Activated CD4-positive, alpha-beta T cell treated with anti-CD3 and anti-CD28 coated beads, Interleukin-2, amount 50 U/mL, for 24 hours (primary cell): ENCODE measurements at places on chromosomes 3 and 15.

- DNase-seq = no peak
Observed at GRCh38 chr3:62036726-62037125, 336.6 kb downstream of the FEZF2 start.

GRCh38 chr3:188108703-188109412 lies 45.1 kb upstream of the LPP start:
- DNase-seq = no peak

- DNase-seq = no peak
Observed at GRCh38 chr3:111548756-111549155, 6.8 kb downstream of the CD96 start.

DNA sequence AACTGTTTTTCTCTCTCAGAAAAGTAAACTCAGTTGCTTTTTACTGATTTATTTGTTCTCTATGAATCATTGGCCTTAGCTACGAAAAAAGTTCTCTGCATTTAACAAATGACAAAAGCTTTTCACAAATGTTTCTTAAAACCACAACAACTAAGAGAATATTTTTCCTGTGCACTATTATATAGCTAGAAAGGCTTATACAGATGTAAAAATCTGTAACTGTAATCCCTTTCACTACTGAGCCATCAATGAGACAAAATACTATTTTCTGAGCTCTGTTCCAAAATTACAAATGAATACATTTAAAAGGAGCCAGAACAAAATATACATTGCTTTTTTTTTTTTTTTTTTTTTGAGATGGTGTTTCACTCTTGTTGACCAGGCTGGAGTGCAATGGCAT lies 45.6 kb upstream of the PYGO1 start:
- no peak for DNase-seq

DNA sequence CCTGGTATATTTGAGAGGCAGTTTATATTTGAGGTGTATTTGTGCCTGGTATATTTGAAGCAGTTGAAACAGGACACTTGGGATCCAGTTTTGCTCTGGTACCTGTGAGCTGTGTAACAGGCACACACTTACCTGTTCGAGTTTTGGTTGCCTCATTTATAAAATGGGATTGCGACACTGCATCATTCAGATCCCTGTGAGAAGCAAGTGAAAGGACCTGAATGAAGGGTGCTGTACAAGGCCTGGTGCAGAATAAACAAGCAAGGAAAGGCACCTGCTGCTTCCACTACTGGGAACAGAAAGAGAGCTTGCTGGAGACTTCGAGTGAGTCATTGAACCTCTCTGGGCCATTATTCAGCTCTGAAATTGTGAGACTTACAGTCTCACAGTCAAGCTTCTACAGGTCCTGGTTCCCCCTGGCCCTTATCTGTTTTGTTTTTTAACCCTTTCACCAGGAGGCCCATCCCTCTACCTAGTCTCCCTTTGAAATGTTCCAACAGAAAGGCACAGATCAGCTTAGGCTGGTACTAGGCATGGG lies 11.5 kb downstream of the FETUB start:
- no peak for DNase-seq

- DNase-seq = no peak
Observed at GRCh38 chr3:12222775-12223485, 64.2 kb upstream of the TIMP4 start.

DNA sequence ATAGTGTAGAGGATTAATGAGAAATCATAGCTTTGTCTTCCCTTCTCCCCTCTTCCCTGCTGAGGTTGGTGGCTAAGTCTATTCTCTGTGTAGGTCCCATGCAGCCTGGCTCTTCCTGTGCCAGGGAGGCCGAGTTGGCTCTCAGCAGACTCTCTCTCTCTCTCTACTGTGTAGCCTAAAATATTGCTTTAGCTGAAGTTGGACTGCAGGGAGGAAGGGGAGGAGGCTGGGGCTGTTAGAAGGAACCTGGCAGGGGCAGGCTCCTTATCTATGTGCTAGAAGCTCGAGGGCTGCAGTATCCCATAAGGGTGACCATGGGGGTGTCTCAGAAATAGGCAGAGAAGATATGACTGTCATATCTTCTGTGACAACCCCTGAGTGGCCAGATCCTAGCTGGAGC lies 160.8 kb downstream of the EPHB1 start:
- no peak for DNase-seq

DNA sequence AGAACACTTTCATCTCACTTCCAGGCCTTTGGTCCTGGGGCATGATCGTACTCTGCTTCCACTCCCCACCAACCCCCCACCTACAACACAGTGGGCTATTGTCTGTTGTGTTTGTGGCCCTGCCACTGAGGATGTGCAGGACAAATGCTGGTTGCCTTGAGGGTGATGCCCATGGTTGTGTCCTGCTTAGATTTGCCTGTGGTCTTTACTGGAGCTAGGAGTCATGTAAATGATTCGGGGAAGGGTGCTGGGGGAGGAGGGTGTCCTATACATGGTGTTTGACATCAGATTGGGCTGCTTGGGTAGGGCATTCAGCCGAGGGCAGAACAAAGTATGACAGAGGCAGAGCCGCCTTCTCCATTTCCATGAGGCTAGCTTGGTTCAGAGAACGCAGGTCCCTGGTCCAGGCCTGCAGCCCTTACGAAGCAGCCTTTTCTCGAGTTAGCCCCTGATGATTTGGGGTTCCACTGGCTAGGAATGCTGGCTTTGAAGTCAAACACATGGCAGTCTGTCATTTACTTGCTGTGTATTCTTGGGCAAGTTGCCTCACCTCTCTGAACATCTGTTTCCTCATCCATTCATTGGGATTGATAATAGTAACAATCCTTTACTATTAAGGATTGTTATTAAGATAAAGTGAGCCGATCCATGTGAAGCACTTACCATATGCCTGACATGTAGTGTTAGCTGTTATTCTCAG lies 6.9 kb downstream of the CORO2B start:
- DNase-seq = no peak

DNA sequence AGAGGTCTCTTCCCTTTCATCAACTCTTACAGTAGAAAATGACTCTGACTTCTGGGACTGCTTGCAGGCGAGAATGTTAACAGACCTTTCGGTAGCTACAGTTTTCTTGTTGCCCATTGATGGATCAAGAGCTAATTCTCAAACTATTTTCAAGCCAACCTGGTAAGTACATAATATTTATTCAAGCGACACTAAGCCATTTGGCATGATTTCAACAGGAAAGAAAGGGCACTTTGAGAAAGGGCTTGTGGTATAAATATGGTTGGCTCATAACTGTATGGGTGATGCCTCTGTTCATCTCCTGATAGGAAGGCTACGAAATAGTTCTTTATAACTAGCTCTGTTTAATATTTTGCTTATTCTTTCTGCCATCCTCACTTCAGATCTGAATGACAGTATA lies 196.2 kb upstream of the CNTN4 start:
- no peak for DNase-seq

DNA sequence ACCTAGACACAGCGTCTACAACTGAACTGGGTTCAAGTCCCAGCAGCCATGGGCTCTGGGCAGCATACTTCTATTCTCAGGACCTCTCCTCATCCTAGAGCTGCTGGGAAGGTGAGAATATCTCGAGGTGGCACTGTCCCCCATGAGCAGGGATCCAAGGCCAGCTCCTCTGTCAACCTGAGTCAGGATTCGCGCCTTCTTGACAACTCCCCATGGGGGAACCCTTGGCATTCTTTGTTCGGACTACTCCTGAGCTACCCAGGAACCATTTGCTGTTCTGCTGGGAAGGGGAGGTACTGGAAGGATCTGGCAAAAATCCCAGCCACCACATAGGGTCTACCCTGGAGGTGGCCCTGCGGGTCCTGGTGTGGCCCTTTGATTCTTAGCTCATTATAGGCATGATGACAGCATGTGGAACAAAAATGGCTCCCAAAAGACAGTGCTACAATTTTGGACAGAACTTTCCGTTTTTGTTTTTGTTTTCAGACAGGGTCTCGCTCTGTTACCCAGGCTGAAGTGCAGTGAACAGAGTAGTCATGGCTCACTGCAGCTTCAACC lies 22.3 kb downstream of the PLXNB1 start:
- DNase-seq = no peak

DNA sequence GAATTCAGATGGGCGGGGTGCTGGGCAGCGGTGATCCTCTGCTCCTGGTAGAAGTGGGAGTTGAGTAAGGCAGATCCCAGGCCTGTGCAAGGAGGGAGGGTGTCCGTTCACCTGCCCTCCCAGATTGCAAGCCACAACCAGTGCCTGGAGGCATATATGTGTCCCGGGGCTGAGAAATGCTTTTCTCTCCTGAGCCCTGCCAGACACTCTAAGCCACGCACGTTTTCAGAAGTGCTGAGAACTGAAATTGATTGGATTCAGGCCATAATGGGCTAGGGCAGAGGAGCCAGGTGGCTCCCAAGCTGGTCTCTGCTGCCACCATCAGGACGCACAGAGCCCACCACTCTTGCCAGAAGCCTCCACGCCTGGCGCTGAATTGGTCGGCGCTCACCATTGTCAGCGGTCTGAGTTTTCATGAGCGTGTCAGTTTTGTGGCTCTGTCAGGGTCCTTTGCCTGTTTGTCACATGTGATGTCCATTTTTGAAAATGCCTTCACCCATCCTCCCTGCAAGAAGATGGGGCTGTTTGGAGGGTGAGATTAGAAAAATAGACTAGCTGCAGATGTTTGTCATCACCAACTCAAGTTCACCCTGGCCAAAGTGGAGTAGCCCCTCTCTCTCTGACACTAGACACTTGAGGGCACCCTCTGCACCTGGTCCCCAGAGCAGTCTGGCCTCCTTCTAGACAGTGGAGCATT lies 15.4 kb upstream of the BFSP2 start:
- no peak for DNase-seq

DNA sequence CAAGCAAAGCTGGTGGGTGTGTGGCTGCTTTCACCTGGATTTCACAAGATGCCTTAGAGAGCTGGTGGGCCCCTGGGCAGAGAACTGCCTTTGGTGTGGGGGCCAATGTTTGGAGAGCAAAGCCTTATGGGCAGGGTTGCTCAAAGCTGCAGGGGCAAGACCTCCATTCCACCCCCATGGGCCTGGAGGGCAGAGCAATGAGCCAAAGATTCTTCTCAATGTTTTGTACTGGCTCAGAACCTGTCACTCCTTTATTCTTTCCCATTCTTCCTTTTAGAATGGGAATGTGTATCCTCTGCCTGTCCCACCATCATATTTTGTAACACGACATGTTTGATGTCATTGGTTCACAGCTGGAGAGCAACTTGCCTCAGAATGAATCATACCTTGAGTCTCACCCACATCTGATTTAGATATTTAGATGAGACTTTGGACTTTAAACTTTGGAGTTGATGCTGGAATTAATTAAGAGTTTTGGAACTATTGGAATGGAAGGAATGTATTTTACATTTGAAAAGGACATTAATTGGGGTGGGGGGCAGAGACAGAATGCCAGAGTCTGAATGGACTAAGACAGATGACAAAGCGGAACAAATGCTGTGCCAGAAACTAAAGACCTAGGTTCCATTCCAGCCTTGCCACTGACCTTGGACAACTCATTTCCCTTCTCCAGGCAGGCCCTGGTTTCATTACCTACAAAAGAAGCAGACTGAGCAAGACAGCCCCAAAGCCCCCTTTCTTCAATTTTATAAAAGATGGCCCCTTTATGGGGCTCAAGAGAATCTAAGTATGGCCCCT lies 72.9 kb downstream of the DAPK2 start:
- DNase-seq = no peak

GRCh38 chr15:75065851-75066509 lies 42.6 kb downstream of the PPCDC start:
- DNase-seq = no peak

- DNase-seq = peak; percentile 16
Observed at GRCh38 chr3:50503504-50504342, at the start of gene CACNA2D2. TSS of gene CACNA2D2 (minus strand) at chr3:50503634. CDS start at chr3:50503423, 211 bp downstream.

GRCh38 chr3:184541886-184542562 lies 19.6 kb upstream of the EPHB3 start:
- no peak for DNase-seq

GRCh38 chr3:64634417-64634816 lies 53.4 kb downstream of the ADAMTS9 start:
- DNase-seq = no peak

DNA sequence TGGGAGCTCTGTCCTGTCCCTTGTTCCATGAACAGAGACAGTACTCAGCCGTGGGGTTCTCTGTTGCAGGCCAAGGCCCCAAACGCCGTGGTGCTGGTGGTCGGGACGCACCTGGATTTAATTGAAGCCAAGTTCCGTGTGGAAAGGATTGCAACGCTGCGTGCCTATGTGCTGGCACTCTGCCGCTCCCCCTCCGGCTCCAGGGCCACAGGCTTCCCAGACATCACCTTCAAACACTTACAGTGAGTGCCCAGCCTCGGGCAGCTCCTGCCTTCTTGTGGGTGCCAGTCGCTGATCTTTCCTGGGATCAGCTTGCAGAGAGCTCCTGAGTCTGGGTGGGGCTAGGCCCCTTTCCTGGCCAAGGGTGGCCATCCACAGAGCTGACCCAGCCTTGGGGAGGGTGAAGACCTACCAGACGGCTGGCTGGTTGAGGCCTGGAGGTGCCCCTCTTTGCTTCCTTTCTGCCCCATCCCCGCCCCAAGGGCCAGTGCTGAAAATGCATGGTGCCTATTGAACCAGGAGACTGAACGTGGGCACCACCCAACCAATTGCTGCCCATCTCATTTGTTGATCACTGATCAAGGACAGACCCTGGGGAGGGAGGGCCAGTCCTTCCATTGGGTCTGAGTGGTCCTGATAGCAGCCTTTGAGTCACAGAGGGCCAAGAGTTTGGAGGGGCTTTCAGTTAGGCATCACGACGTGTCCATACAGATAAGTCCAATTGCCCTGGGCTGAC lies 106.9 kb downstream of the LRRK1 start:
- DNase-seq = no peak

DNA sequence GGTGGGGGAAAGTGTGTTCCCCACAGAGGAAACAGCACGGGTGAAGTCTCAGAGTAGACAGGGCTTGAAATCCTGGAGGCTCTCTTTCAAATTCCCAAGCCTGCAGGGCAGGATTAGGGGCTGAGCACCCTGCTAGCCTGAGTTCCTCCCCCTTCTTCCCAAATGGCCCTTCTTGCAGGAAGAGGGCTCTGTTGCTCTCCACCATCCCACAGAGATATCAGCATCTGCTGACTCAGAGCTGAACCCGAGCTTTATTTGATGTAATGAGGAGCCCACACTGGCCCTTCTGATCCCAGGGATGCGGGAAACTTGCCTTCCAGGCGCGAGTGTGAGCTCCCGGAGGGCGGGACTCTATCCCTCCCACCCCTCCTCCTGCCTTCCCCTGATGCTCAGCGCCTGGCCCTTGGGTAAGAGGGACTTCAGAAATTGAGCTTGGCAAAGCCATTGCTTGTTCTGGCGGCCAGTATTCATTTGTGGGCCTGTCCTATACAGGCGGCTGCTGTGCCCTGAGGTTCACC lies 1.4 kb upstream of the STRA6 start:
- no peak for DNase-seq

GRCh38 chr3:187963677-187964385 lies 190.1 kb upstream of the LPP start:
- no peak for DNase-seq

DNA sequence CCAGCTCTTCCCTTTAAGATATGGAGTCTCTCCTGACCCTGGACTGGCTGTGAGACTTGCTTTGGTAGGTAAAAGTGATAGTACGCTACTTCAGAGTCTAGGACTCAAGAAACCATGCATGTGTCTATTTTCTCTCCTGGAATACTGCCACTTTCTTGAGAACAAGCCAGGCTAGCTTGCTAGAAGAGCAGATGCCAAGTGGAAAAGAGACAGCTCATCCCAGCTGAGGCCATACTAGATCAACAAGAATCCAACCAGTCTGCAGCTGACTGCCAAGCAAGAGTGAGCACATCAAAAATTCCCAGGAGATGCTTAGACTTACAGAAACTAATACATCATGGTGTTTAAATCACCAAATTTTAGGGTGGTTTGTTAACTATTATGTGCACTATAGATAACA lies 208.3 kb upstream of the RBMS3 start:
- no peak for DNase-seq
